ENCODE measurements at places on chromosomes 2 and 18.

DNA sequence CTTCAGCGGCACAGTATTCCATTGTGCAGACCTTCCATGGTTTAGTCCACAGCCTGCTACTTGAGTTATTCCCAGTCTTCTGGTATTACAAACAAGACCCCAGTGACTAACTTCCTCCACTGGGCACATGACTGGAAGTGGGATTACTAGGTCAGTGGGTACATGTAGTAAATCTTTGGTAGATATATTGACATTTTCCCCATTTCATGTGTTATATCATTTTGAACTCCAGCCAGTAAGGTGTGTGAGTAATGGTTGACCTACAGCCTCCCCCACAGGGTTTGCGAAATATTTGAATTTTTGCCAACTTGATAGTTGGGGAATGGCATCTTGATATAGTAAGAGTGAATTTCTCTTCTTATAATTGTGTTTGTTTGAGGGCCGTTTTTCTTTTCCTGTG lies 58.8 kb downstream of the RNF144A start:
- no peak for DNase-seq

- DNase-seq = no peak
Measured at GRCh38 chr2:3000968-3001367, 376.6 kb downstream of the EIPR1 start.

DNA sequence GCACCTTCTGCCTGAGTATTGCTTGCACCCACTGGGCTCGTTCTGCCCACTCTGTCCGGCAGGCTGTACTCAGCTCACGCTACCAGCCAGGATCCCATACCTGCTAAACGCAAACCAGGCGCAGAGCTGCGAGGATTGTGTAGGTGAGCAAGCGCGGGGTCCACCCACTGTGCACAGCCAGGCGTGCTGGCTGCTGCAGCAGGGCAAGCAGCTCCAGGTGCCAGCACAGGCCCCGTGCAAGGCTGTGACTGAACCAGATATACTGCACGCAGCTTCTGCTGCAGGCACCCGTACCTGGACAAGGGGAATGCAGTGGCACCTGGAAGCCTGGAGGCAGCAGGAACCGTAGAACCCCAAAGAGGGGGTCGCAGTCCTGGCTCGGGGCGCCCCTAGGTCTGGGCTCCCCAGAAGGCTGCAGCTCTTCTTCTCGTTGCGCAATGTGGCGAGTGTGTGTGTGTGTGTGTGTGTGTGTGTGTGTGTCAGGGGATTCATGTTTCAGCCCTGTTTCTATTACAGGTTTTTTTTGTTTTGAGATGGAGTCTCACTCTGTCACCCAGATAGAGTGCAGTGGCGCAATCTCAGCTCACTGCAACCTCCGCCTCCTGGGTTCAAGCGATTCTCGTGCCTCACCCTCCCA lies 46.1 kb upstream of the RAB1A start:
- no peak for DNase-seq

DNA sequence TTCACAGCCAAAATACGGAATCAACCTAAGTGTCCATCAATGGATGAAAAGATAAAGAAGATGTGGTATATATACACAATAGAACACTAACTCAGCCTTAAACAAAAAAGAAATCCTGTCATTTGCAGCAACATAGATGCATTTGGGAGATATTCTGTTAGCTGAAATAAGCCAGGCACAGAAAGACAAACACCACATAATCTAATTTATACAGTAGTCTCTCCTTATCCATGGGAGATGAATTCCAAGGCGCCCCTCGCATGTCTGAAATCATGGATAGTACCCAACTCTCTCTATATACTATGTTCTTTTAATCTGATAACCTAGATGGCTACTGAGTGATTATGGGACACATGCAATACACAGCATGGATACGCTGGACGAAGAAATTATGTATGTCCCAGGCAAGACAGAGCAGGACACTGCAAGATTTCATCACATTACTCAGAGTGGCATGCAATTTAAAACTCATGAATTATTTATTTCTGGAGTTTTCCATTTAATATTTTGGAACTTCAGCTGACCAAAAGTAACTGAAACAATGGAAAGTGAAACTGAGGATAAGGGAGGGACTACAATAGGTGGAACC lies 39.5 kb downstream of the ORC4 start:
- no peak for DNase-seq

GRCh38 chr2:215797676-215798075 lies 215.7 kb downstream of the MREG start:
- no peak for DNase-seq

- DNase-seq = no peak
Measured at GRCh38 chr2:138245310-138245709, 256.3 kb upstream of the SPOPL start.

GRCh38 chr18:64052772-64053171 lies 82.9 kb downstream of the SERPINB8 start:
- DNase-seq = no peak

- DNase-seq = no peak
Measured at GRCh38 chr2:230016844-230017243, 51.9 kb downstream of the SLC16A14 start.

DNA sequence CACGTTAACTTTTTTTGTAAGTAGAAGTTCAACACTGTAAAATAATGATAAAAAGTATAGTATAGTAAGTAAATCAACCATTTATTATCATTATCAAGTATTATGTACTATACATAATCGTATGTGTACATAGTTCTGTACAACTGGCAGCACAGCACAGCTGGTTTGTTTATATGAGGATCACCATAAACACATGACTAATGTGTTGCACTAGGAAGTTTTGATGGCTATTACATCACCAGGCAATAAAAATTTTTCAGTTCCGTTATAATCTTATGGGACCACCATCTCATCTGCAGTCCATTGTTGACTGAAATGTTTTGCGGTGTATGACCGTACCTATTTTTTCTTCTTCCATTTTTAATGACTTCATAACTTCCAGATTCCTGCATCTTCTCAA lies 39.2 kb upstream of the ZNF385B start:
- no peak for DNase-seq

- DNase-seq = peak; percentile 18
Measured at GRCh38 chr2:195404651-195405050, 252.4 kb upstream of the SLC39A10 start.

- no peak for DNase-seq
Measured at GRCh38 chr18:67778016-67778415, 261.5 kb upstream of the DSEL start.

DNA sequence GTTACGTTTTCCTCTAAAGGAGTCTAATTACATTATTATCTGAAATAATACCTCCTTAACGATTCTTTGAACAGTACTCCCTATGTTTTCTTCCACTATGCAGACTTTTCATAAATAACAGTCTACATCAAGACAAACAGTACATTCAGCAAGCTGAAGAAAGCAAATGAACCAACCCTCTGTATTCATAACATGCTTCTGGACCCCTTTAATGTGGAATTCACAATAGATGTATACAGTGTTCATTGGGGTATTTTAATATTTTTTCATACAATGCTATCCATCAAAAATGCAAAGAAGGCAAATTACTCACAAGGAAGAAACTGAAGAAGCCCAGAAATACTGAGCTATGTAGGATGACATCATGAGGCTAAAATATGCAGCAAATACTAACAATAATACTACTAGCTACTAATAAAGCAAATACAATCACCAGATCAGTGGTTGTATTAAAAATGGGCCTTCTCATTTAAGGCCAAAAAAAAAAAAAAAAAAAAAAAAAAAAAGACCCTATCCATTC lies 408.6 kb downstream of the MTX2 start:
- DNase-seq = no peak

DNA sequence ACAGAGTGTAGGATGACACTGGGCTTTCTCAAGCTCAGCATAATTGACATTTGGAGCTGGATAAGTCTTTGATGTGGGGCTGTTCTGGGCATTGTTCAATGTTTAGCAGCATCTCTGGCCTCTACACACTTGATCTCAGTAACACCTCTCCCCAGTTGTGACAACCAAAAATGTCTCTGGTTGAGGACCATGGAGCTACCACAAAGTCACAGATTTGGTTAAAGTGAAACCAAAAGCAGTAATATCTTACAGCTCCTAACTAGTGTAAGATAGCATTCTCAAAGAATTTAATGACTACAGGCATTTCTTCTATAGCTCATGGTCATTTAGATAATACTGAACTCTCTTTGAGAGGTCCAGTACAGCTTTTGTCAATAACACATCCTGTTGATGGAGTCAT lies 23.4 kb upstream of the PAX3 start:
- no peak for DNase-seq

GRCh38 chr18:11005528-11005927 lies 143.8 kb downstream of the PIEZO2 start:
- DNase-seq = no peak

DNA sequence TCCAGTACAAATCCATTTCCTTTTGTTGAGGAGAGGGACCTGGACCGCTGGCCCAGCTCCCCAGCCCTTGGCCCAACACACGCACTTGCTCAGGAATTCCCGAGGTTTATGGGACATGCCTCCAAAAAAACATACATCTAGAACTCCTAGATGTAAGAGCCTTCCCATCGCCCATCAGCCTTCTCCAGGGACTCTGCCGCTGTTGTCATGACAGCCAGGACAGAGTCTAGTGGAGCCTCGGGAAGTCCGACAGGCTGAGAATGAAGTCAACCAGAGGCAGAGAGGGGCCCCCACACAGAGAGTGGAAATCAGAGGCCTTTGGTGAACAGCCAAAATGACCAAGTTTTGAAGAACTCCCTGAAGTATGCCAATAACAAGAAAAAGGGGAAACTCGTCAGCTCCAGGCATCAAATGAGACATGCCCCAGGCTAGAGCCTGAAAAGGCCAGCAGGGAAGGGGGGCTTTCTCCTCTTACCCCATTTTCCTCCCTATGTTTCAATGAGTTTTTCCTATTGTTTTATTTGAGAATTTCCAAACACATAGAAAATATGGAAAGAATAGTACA lies 43.2 kb upstream of the CAB39 start:
- DNase-seq = no peak

GRCh38 chr2:17030047-17030446 lies 364.4 kb upstream of the CYRIA start:
- no peak for DNase-seq

DNA sequence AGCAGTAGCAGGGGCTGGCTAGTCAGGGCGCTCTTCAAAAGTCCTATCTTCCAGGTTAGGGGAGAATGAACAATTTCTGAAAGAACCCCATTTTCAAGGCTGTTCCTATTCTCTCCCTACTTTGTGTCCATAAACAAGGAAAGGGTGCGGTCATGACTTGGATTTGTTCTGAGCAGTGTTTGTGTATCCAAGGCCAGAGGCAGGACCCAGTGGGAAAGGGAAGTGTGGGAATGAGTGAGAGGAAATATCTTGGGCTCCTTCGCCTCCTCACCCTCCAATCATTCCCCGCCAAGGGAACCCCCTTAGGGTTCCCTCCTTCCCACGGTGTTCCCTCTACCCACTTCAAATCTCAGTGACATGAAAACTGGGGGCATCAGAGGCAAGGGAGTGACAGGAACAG lies 25.5 kb upstream of the SPTBN1 start:
- no peak for DNase-seq

GRCh38 chr2:163640542-163641193 lies 95.1 kb downstream of the FIGN start:
- no peak for DNase-seq

DNA sequence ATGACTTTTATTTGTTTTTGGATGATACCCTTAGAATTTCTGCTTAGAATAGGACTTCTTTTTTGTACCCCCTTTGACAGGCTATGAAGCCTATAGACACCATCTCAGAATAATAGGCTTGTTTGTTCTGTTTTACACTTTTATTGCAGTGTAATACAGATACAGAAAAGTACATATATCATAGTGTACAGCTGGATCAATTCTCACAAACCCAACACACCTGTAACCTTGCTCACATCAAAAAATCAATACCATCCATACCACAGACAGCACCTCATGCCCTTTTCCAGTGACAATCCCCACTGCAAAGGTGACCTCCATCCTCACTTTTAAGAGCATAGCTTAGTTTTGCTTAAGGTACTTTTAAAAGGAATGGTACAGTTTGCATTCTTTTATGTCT lies 14.8 kb downstream of the EML6 start:
- DNase-seq = no peak

DNA sequence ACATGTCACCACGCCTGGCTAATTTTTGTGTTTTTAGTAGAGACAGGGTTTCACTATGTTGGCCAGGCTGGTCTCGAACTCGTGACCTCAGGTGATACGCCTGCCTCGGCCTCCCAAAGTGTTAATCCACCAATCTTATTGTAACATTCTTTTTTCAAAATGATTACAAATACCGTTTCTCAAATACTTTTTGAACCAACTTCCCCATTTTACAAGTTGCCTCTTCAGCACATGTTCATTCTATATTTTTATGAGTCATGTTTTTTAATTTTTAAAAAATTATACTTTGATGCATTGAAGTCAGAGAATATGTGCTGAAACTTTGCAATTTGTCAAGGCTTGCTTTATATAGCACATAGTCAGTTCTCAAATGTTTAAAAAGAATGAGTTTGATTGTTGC lies 58.2 kb downstream of the QPCT start:
- DNase-seq = no peak

GRCh38 chr2:177010861-177011260 lies 201.7 kb upstream of the HNRNPA3 start:
- no peak for DNase-seq

DNA sequence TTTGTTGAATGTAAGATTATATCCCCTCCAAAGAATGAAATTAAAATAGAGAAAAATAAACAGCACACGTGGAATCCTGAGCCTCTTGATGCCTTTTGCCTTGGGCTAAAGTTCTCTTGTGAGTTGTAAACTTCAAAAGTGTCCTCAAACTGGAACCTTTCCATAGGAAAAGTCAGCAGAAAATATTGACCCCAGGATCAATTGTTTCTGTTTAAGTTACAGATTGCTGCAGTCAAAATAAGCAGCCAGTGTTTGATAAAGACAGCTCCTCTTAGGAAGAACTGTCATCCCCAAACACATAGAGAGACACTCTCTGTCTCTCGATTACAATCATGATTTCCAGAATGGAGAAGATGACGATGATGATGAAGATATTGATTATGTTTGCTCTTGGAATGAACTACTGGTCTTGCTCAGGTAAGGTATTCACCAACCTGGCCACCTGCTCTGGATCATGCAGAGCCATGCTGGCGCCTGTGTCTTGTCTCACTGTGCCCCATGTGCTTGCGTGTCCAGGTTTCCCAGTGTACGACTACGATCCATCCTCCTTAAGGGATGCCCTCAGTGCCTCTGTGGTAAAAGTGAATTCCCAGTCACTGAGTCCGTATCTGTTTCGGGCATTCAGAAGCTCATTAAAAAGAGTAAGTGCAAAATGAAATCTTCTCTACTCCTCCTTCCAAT lies at the start of gene SPP2:
TSS of gene SPP2 (plus strand) at position 248 of the 681 bp plus-strand sequence. CDS start at position 333, 85 bp downstream.
- no peak for DNase-seq

- no peak for DNase-seq
Measured at GRCh38 chr2:18373664-18374063, 186.8 kb downstream of the RDH14 start.

Measured in CD4-positive, alpha-beta T cell treated with Interleukin-21 for 1 hour (primary cell).